ENCODE measurements at places on chromosomes 5 and 9. TPM values are rescaled to one million over a fixed set of nuclear protein-coding genes. Genes with fewer than 3 reads are reported as not detected.

DNA sequence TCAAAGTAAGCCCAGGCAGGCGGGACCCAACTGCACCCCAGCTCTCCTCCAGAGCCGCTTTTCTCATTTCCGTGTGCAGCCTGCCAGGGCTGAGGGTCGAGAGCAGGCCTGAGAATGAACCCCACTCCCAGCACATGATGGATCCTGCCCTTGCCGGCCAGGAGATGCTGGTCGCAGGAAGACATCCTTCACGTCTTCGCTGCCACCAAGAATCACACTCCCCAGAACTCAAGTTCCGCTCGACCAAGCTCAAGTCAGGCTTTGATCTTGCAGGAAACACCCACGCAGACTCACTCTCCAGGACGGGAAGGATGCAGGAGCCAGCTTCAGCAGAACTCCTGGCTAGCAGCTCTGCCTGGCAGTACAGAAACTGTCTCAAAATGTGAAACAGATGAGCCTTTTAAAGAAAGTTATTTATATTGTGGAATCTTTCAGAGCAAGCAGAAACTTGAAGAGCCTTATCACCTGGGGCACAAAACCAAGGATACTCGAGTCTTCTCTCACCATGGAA, 102.4 kb downstream of the ROR2 start:
- peak overlapping the region; percentile 37 for H3K4me3 ChIP-seq
- H3K36me3 ChIP-seq, result no peaks in the 10 kb centered on the region
- peak; percentile 91 for DNase-seq
- H3K27ac ChIP-seq, result peak overlapping the region; percentile 23

DNA sequence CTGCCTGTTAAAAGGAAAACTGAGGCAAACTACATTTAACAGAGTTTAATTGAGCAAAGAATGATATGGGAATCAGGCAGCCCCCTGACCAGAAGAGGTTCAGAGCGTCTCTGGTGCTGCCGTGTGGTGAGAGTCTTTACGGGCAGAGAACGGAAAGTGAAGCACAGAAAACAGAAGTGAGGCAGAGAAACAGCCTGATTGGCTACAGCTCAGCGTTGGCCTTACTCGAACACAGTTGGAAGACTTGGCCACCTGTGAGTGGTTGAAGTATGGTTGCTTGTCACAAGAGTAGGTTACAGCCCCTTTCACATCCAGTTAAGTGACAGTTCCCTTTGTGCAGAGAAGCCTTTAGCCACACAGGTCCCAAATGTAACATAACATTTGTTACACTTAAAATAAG, 16.9 kb upstream of the FBP1 start:
- no peak overlapping the region for H3K27ac ChIP-seq
- H3K36me3 ChIP-seq, result no peaks in the 10 kb centered on the region
- no peaks in the 10 kb centered on the region for H3K27me3 ChIP-seq
- H3K4me1 ChIP-seq, result no peaks in the 10 kb centered on the region
- H3K4me3 ChIP-seq, result no peak overlapping the region

- no peak overlapping the region for H3K4me3 ChIP-seq
- DNase-seq, result no peak
- no peaks in the 10 kb centered on the region for H3K27me3 ChIP-seq
- H3K4me1 ChIP-seq, result no peaks in the 10 kb centered on the region
- H3K27ac ChIP-seq, result no peak overlapping the region
These were observed 11.6 kb upstream of the ITGA1 start for GRCh38 chr5:52776116-52776515.

The FBP2 gene
- total RNA-seq, result not detected

The DND1 gene
- total RNA-seq, result 0.22 TPM

The TAF11L10 gene
- total RNA-seq, result not detected

All from GM23248 (cell line).